Activated CD4-positive, alpha-beta memory T cell treated with anti-CD3 and anti-CD28 coated beads for 36 hours (primary cell): ENCODE measurements at places on chromosomes 7 and 10. TPM values are rescaled to one million over a fixed set of nuclear protein-coding genes. Genes with fewer than 3 reads are reported as not detected.

DNA sequence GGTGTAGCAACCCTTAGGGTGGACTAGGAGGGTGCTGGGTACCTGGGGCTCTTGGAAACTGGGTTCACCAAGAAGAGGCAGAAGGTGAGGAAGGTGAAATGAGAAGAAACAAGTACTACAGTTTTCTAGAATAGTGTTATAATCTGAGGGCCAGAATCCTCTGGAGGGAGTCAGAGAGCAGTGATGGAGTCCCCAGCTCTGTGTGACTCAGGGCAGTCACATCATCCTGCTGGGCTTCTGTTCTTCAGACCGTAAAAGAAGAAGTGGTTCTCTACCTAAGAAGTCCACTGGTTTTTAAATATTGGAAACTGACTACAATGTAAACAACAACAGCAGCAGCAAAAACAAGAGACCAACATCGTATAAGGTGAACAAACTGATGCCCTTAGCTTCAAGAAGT, 197.3 kb downstream of the PRPF18 start:
- H3K27me3 ChIP-seq = no peaks in the 10 kb centered on the region
- no peaks in the 10 kb centered on the region for H3K36me3 ChIP-seq
- H3K4me1 ChIP-seq = peaks cover 29% of the 10 kb centered on the region
- no peak overlapping the region for H3K27ac ChIP-seq
- no peak for DNase-seq
- H3K4me3 ChIP-seq = no peak overlapping the region

TMEM236 gene
- total RNA-seq = 0.07 TPM

ERVW-1 gene
- not detected for total RNA-seq

FANK1 gene
- 0.50 TPM for total RNA-seq

- H3K36me3 ChIP-seq = no peaks in the 10 kb centered on the region
- H3K4me3 ChIP-seq = no peak overlapping the region
- H3K27ac ChIP-seq = no peak overlapping the region
- DNase-seq = no peak
- no peaks in the 10 kb centered on the region for H3K27me3 ChIP-seq
- H3K4me1 ChIP-seq = no peaks in the 10 kb centered on the region
These were observed 148.0 kb downstream of the ANKRD7 start for GRCh38 chr7:118372530-118372929.

FAM180A gene
- not detected for total RNA-seq

DNA sequence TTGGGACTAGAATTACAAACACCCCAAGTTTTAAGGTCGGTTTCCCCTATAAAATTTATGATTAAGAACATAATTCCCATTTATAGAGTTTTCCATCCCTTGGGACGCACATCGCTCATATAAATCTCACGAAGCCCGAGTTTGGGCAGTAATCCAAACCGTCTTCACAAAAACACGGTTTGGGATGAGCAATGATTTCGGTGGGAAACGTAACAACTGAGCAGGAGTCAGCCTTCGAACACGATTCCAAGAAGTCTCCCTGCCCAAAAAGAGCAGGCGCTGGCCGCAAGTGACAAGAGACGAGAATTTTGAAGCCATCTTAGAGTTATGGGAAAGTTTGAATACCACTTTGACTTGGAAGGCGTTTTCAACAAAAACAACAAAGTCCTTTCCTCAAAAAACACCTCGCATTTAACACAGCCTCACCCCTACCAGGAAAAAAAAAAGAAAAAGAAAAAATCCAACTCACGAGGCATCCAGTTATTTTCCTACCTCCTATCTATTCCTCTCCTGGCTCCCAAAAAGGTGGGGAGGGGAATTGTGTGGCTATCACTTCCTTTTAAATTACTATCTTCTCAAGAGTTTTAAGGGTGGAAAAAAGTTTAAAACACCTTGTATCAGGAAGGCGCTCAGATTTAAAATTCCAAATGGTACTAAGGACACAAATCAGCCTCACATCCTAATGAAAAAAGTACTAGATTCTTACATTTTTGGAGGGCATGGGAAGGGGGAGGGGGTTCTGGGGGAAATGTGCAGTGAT, 1.6 kb downstream of the SEPHS1 start:
- H3K27ac ChIP-seq = peak overlapping the region; percentile 83
- H3K4me3 ChIP-seq = peak overlapping the region; percentile 78
- no peaks in the 10 kb centered on the region for H3K27me3 ChIP-seq
- H3K36me3 ChIP-seq = peaks cover 11% of the 10 kb centered on the region
- peaks cover 44% of the 10 kb centered on the region for H3K4me1 ChIP-seq
- DNase-seq = no peak

GRCh38 chr10:71486484-71487114, 89.9 kb downstream of the CDH23 start:
- no peaks in the 10 kb centered on the region for H3K4me1 ChIP-seq
- H3K27ac ChIP-seq = no peak overlapping the region
- peaks cover 2% of the 10 kb centered on the region for H3K27me3 ChIP-seq

SRPK2 gene
- total RNA-seq = 40.6 TPM

CLCN1 gene
- total RNA-seq = 0.17 TPM

FOXI2 gene
- not detected for total RNA-seq

GRCh38 chr7:124649397-124650014, 116.1 kb downstream of the GPR37 start:
- peaks cover 12% of the 10 kb centered on the region for H3K4me1 ChIP-seq
- no peaks in the 10 kb centered on the region for H3K27me3 ChIP-seq
- no peak overlapping the region for H3K27ac ChIP-seq
- peak overlapping the region; percentile 10 for H3K4me3 ChIP-seq

PROSER2 gene
- total RNA-seq = 0.24 TPM

GRCh38 chr7:74514131-74514591, 60.5 kb downstream of the GTF2IRD1 start:
- no peaks in the 10 kb centered on the region for H3K36me3 ChIP-seq
- H3K4me3 ChIP-seq = no peak overlapping the region
- no peaks in the 10 kb centered on the region for H3K27me3 ChIP-seq
- no peaks in the 10 kb centered on the region for H3K4me1 ChIP-seq

NEUROG3 gene
- not detected for total RNA-seq

DNA sequence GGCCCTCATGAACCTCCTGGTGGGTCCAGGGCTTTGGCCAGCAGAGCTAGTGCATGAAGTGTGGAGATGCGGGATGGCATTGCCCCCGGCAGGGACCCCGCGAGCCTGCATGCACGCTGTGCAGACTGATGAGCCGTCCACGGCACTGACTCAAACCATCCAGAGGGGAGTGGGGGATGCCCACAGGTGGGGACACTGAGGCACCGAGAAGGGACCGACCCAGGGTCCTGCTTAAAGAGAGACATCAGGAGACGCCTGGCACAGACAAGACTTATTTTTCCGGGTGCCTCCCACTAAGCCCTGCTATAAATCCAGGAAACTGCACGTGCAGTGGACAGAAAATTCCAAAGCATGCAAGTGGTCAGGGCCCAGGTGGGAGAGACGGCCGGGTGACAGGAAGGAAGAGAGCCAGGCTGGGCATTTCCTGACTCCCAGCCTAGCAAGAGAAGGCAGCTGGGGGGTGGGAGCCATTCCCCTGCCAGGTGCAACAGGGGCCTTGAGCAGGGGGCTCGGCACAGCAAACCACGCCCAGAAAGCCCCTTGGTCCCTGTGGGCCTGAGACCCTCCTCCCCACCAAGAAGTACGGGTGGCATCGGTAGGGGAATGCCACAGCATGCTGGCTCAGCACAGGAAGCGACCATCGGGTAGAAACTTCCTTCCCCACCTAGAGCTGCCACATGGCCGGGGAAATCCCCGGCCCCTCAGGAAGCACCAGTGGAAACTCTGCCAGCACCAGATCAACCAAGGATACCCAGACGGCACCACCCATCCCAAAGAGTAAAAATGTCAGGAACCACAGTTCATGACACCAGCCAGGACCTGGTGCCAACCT, 91.5 kb downstream of the FOXL3 start:
- peaks cover 3% of the 10 kb centered on the region for H3K36me3 ChIP-seq
- peaks cover 22% of the 10 kb centered on the region for H3K4me1 ChIP-seq
- peak; percentile 62 for DNase-seq

GRCh38 chr10:3499120-3499519, 285.9 kb downstream of the KLF6 start:
- no peak overlapping the region for H3K4me3 ChIP-seq
- no peak for DNase-seq
- H3K4me1 ChIP-seq = no peaks in the 10 kb centered on the region
- H3K36me3 ChIP-seq = no peaks in the 10 kb centered on the region

GRCh38 chr10:103663236-103663635, 169.7 kb downstream of the NEURL1 start:
- H3K27me3 ChIP-seq = no peaks in the 10 kb centered on the region
- no peak for DNase-seq
- H3K4me3 ChIP-seq = no peak overlapping the region

DNA sequence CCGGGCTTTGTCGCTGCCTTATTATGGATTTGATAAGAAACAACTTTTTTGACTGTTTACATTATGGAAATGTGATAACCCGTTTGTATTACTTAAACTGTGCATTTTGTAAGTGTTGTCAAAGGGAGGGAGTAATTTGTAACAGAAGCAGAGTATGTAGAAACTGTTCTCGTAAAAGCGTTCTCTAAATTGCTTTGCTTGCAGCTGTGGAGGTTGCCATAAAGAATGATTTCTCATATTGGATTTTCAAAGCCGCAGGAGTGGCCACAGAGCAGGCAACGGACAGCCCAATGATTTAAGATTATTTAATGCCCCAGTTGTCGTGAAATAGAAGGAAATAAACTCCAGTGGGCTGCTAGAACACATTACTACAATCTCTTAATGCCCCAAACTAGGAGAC, 114.0 kb upstream of the INSYN2A start:
- no peak overlapping the region for H3K4me3 ChIP-seq
- DNase-seq = no peak
- H3K27ac ChIP-seq = no peak overlapping the region
- no peaks in the 10 kb centered on the region for H3K27me3 ChIP-seq

PKD1L1 gene
- total RNA-seq = 0.17 TPM

DNA sequence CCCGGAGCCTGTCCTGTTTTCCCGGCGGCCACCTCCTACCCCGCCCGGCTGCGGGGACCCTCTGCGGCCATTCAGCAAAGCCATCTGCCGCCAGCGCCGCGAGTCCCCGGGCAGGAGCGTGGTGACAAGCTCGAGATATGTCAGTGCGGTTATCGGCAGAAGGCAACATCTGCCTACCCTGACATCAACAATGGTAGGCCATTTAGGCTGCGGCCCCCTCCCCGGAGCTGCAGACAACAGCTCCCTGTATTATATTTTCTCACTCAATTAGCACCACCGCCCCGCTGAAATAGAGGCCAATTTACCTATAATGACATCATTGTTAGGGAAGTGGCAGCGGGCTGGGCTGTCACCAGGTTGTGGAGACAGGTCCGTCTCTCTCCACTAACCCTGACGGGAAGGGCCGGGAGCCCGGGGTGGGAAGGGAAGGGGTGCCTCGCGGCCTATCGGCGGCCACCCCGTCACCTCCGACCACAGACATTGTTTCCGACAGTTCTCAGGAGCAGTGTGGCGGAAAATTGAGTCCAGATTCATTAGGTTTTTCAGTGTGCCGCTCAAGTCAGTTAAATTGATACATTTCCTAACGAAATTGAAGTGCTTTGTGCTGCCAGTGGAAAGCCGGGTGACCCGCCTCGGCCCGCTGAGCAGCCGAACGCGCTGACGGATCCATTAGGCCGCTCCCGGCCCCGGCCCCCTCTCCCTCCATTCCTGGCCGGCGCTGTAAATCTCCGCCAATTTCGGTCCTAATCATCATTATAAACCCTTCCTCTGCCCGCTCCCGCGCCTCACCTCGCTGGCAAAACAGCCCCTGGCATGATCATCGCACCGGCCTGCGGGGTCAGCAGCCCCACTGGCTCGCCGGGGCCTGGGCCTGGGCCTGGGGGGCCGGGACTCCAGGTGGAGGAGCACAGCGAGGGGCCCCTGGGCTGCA, 43.0 kb downstream of the UNCX start:
- no peak for DNase-seq
- no peak overlapping the region for H3K4me3 ChIP-seq
- H3K4me1 ChIP-seq = no peaks in the 10 kb centered on the region
- H3K36me3 ChIP-seq = no peaks in the 10 kb centered on the region

DNA sequence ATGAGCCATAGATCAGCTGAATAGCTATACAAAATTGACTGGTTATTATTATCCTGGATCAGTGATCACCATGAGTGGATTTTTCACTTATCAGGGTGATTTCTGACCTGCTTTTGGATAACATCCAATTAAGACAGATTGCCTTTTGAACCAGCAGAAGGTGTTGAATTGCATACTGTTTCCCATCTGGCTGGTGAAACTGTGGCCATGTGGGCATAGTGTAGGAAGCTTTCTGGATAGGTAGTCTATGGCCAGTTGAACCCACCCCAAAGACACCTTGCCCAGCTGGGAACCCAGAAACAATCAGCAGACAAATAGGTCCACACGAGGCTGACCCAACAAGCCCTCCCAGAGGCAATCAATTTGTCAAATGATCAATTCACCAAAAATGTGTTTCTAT, 29.3 kb downstream of the DNAJC12 start:
- H3K4me3 ChIP-seq = no peak overlapping the region
- H3K4me1 ChIP-seq = peaks cover 14% of the 10 kb centered on the region
- no peak for DNase-seq
- H3K27me3 ChIP-seq = peaks cover 11% of the 10 kb centered on the region

GRCh38 chr7:139775829-139776266, 1.9 kb downstream of the HIPK2 start:
- H3K27ac ChIP-seq = peak overlapping the region; percentile 39
- DNase-seq = peak; percentile 69
- H3K27me3 ChIP-seq = peaks cover 11% of the 10 kb centered on the region
- H3K4me1 ChIP-seq = peaks cover 55% of the 10 kb centered on the region
- peak overlapping the region; percentile 95 for H3K4me3 ChIP-seq
